ENCODE measurements at places on chromosomes 1 and 21. TPM values are rescaled to one million over a fixed set of nuclear protein-coding genes. Genes with fewer than 3 reads are reported as not detected.
A peak's percentile ranks its signal among the peaks of the same experiment; 100 is the strongest.

DNA sequence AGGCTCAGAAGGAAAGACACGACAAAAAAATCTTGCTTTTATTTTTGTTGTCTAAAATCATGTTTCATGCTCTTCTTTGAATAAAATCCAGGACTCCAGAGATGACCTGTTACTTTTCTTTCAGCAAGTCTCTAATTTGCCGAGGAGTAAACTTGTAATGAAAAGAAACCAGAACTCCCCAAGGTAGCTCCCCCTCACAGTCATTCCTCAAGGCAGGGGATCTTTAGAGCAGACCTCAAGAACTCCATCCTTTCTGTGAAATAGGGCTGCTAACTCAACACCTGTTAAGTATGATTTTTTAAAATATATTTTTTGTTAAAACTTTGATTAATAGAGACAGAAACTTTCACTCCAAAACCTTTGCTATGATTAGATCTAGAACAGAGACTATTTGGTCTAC, 82.7 kb upstream of the ABCD3 start:
- H3K4me3 ChIP-seq: no peak overlapping the region
- no peak overlapping the region for H3K27ac ChIP-seq
- no peaks in the 10 kb centered on the region for H3K27me3 ChIP-seq
- H3K4me1 ChIP-seq: no peaks in the 10 kb centered on the region
- H3K36me3 ChIP-seq: no peaks in the 10 kb centered on the region
- no peak for DNase-seq

DNA sequence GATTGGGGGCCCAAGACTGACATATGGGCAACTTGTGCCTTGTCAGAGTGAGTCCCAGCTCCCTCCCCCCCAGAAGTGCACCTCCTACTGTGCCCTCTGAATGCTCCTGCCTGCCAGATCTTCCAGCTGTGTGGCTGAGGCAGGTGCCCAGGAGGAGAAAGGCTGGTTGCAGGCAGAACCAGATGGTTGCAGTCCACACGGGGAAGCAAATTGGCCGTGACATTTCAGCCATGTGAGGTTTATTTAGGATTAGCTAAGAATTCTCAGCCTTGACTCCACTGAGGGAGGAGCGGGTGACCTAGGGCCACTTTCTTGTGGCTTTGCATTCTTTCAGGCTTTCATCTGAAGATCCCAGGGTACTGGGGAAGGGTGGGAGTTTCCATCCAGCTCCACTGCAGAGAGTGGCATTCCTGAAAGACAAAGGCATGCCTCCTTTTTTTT, 33.8 kb downstream of the PEX14 start:
- H3K27me3 ChIP-seq: no peaks in the 10 kb centered on the region
- no peak overlapping the region for H3K4me3 ChIP-seq
- no peaks in the 10 kb centered on the region for H3K36me3 ChIP-seq
- no peak for DNase-seq
- peaks cover 54% of the 10 kb centered on the region for H3K4me1 ChIP-seq

DNA sequence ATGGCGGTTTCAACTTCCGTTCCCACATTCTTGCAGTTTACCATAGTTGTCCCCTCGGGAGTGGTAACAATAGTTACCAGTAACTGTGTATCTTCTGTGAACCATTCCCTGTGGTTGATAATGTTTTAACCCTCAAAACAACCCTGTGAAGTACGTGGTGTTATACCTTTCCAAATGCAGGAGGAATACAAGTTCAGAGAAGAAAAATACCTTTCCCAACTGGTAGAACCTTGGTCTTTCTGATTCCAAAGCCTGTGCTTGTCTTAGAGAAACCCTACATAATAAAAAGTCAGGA, 789 bp downstream of the BTF3L4 start:
- H3K27me3 ChIP-seq: no peaks in the 10 kb centered on the region
- H3K27ac ChIP-seq: peak overlapping the region; percentile 88
- H3K4me3 ChIP-seq: peak overlapping the region; percentile 87

DNA sequence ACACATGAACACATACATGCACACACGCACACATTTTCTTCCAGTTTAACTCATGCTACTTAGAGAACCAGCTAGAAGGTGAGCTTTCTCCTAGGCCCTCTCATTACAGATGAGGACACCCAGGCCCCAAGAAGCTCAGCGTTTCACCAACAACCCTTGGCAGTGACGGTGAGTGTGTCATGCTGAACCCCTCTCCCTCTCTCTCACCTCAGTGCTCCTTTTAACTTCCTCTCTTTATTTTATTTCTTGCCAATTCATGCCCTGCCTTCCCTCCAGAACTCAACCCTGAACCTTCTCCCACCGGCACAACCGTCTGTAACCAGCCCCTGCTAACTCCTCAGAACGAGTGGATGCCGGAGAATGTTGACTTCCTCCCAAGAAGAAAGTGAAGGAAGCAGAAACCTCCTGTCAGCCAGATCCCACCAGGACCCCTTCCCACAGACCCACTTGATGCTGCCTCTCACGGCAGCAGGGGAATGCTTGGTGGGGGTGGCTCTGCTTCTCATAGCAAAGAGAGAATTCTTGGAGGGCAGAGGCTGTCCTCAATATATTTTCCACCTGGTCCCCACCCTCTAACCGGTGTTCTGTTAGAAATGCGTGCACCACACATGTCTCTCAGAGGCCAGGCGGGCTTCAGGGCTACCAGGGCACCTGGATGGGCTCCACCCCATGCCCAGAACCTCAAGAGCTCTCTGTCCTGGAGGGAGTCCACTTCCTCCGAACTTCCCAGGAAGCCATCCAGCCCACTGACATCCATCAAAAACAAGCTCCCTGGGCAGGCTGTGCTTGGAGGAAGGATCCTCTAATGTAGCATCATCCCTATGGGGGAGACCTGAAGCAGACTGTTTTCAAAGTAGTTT, 134.0 kb downstream of the TOMM20 start:
- peaks cover 5% of the 10 kb centered on the region for H3K4me1 ChIP-seq
- H3K27me3 ChIP-seq: no peaks in the 10 kb centered on the region
- no peaks in the 10 kb centered on the region for H3K36me3 ChIP-seq
- no peak overlapping the region for H3K27ac ChIP-seq
- no peak for DNase-seq

DNA sequence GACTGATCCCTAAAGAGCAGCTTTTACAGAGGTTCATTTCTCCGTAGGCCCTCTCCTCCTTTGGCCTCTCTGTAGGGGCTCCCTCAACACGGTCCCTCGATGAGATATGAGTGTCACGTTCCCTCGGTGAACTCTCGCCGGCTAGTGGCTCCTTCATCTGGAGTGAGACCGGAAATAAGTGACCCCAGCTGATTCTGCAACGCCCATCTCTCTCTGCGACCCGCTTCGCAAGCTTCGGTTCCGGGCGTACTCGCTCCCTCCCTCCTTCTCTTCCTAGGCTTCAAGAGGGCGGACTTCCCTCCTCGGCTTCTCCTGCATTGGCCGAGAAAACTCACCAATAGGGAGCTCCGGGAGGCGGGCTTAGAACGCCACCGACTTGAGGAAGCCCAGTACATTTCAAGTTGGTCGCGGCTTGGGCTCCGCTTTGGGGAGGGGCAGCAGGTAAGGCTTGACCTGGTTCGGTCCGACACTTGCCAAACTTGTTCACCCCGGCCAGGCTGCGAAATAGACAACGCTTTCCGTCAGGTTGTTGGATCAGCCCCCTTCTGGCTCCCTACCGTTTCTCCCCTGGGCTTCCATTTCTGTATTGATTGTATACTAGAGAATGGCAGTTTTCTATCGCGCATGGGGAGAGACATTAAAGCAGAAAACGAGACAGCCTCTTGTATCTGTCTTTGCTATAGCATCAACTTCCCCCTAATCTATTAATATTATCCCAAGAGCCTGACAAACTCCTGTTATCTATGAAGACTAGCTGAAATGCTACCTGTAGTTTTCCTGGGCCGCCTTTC, at the start of the genes ANKRD34A and POLR3GL:
Gene ANKRD34A (minus strand): TSS at position 248 of the 791 bp plus-strand sequence. CDS start 2,816 bp downstream, outside the sequence.
Gene POLR3GL (plus strand): TSS at position 363 of the 791 bp plus-strand sequence. CDS start 10,176 bp downstream, outside the sequence.
- H3K27ac ChIP-seq: peak within 1 kb of the TSS; percentile 71
- DNase-seq: peak; percentile 88
- H3K36me3 ChIP-seq: no peaks in the 10 kb centered on the region
- peaks cover 60% of the 10 kb centered on the region for H3K4me1 ChIP-seq
- no peaks in the 10 kb centered on the region for H3K27me3 ChIP-seq

GRCh38 chr1:247210062-247210375, 38.2 kb upstream of the ZNF124 start:
- H3K27me3 ChIP-seq: no peaks in the 10 kb centered on the region
- H3K27ac ChIP-seq: peak overlapping the region; percentile 76
- H3K4me1 ChIP-seq: peaks cover 75% of the 10 kb centered on the region

- H3K4me1 ChIP-seq: peaks cover 30% of the 10 kb centered on the region
- no peak overlapping the region for H3K4me3 ChIP-seq
- H3K36me3 ChIP-seq: peaks cover 33% of the 10 kb centered on the region
Observed at GRCh38 chr1:156598731-156599432, 2.4 kb downstream of the GPATCH4 start.

DNA sequence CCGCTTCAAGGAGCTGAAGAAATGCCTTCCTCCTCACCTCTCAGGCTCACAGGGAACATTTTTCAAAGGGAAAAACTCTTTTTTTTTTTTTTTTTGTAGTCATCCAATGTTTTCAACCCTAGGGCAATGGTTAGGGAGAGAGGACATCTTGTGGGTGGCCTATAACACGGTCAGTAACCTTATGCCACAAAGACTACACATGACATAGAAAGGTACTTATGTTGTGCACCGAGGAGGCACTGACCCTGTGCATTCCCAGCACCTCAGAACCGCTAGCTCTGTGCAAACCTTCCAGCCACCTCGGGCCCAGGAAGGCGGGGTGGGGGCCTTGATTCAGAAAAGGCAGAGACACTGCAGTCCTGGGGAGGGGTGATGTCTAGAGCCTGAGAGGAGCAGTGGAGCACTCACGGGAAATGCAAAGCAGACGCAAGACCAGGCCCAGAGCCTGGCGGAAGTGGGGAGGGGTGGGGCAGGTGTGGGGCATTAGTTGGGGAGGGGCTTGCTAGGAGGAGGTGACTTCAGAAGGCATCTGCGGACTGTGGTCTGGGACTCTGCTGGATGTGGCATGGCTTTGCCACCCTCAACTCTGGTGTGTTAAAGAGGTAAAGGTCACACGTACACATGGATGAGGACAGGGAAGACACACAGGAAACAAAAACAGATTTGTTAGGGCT, 68.6 kb downstream of the MDM4 start:
- H3K4me3 ChIP-seq: no peak overlapping the region
- no peaks in the 10 kb centered on the region for H3K36me3 ChIP-seq
- peaks cover 16% of the 10 kb centered on the region for H3K4me1 ChIP-seq
- no peaks in the 10 kb centered on the region for H3K27me3 ChIP-seq
- peak; percentile 39 for DNase-seq

GRCh38 chr1:159436469-159436868, 3.1 kb upstream of the OR10J1 start:
- no peak overlapping the region for H3K4me3 ChIP-seq
- H3K27me3 ChIP-seq: no peaks in the 10 kb centered on the region
- H3K27ac ChIP-seq: no peak overlapping the region
- DNase-seq: no peak

DNA sequence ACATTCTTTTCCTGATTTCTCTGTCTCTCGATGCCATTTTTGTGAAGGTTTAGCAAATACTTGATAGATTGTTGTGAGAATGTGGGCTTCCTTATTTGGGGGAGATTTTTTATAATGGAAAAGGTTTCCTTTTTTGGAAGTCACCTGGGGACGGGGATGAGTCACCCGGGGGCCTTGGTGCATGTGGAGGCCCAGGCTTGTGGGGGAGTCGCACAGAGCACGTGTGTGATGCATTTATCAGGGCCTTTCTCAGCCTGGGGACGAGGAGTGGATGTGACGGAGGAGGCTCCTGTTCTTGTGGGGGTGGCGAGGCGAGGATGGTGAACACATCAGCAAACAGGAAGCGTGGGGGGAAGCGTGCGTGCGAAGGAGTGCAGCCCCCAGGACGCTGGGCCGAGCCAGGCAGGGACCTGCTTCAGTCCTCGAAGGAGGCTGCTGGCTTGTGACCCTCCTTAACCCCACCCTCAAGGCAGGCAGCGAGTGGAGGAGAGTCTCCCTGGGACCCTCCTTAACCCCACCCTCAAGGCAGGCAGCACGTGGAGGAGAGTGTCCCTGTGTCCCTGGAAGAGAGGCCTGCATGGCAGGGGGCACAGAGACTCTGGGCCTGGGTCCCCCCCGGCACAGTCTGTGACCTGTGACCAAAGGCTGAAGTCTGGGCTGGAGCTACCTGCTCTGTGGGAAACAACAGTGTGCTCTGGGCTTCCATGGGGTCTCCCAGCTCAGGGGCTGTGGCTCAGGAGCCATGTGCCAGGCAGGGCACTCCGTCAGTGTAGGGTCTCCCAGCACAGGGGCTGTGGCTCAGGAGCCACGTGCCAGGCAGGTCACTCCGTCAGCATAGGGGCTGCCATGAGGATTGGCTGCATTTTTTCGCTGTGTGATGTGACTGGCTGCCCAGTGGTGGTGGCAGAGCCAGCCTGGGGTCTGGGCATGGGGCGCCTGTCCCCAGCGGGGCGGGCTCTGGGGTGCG, 57.2 kb downstream of the AGPAT3 start:
- DNase-seq: peak; percentile 30
- no peaks in the 10 kb centered on the region for H3K27me3 ChIP-seq
- no peaks in the 10 kb centered on the region for H3K36me3 ChIP-seq

DNA sequence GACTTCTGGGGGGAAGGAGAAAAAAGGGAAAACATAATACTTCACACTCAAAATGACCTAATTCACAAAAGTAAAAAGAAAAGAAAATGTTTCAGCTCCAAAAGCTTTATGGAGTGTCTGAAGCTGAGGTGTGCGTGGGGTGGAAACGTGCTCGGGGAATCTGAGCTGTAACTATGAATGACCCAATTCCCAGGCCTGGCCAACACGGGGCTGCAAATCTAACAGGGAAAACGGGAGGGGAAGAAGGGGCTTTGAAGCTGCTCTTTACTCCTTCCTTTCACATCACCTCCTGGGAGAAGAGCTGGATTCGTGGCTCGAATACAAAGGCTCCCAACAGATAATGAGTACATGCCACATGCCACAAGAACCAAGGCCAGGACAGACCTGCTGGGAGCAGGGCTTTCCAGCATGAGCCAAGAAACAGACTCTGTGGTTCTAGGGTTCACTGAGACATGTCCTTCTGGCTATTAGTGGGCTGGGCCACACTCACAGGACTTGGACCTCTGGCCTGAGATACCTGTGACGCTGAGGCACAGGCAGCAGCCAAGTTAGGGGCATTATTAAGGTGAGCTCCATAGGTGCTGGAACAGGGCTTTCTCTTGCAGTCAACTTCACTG, 51.5 kb downstream of the SLC66A1 start:
- no peak overlapping the region for H3K27ac ChIP-seq
- H3K4me3 ChIP-seq: no peak overlapping the region
- no peaks in the 10 kb centered on the region for H3K27me3 ChIP-seq
- H3K36me3 ChIP-seq: peaks cover 5% of the 10 kb centered on the region
- DNase-seq: no peak
- peaks cover 20% of the 10 kb centered on the region for H3K4me1 ChIP-seq

- no peak for DNase-seq
- no peak overlapping the region for H3K4me3 ChIP-seq
- no peaks in the 10 kb centered on the region for H3K36me3 ChIP-seq
- H3K27ac ChIP-seq: no peak overlapping the region
- H3K27me3 ChIP-seq: no peaks in the 10 kb centered on the region
Observed at GRCh38 chr1:216778737-216779136, 55.5 kb upstream of the ESRRG start.

Gene NBPF20
- 3.8 TPM for total RNA-seq

Gene CD48
- 329 TPM for total RNA-seq

Gene PEX19
- total RNA-seq: 53.5 TPM
